Uterus (tissue), 4 donors: ENCODE measurements at places on chromosomes 5 and 9. TPM values are rescaled to one million over a fixed set of nuclear protein-coding genes. Genes with fewer than 3 reads are reported as not detected.

The THBS4 gene
- total RNA-seq = 6.7 TPM

The NMUR2 gene
- not detected for total RNA-seq

The PNPLA7 gene
- 25.7 TPM for total RNA-seq

The C5orf24 gene
- total RNA-seq = 45.3 TPM

The CD72 gene
- total RNA-seq = not detected

The ISL1 gene
- total RNA-seq = not detected

The TERT gene
- not detected for total RNA-seq

The TMEM252 gene
- total RNA-seq = not detected

The TMEM171 gene
- total RNA-seq = not detected

The PCDHGA10 gene
- total RNA-seq = 4.4 TPM
